ENCODE measurements at places on chromosomes 6 and 20.
A peak's percentile ranks its signal among the peaks of the same experiment; 100 is the strongest.

- no peak for DNase-seq
These were observed 113.5 kb downstream of the EPM2A start for GRCh38 chr6:145621776-145622175.

DNA sequence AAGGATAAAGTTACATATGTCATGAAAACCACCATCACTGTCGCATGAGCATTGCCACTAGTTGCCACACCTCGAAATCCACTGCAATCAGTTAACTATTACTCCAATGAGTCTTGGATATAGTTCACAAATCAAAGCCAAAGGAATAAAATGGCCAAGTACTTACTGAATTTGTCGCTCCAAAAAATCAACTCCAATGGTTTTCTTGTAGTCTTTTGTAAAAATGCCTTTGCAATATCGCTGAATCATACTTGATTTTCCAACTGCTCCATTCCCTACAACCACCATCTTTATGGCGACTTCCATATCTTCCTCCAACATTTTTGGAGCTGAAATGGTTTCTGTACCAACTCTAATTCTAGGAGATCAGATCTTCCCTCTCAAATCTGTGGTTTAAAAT, 12.0 kb downstream of the RAB23 start:
- no peak for DNase-seq

- DNase-seq = peak; percentile 76
These were observed 106.6 kb downstream of the TRIM27 start for GRCh38 chr6:28816909-28817807.

GRCh38 chr6:53795340-53795701, 516 bp downstream of the LRRC1 start:
- no peak for DNase-seq

DNA sequence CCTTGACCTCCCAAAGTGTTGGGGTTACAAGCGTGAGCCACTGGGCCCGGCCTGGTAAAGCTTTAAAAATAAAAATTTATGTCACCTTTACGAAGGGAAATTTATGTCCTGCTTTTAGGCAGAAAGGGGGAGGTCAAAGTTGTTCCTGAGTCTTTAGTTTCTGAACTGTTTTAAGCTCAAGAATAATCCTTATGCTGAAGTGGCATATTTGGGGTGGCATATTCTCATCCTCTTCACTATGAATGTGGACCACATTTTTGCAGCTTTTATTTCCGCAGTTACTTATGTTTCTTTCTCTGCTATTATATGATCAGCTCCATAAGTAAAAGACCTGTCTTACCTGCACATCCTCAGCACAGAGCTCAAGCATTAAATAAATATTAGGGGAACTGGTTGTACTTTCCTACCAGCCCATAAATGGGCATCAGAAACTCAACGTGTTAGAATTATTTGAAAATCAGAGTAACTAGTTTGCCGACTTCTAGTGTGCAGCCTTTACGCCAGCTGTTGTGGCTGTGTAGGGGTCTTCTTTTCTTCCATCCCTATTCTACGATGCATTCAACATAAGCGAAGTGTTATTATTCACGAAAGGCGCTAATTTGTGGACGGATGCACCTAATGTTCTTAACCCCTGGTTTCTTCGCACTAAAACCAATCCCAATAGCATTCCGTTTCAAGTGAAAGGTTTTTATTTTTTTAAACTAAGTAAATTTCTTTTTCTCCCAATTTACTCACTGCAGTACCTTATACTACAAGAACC, 867 bp upstream of the AKAP7 start:
- DNase-seq = no peak

- no peak for DNase-seq
These were observed 2.9 kb downstream of the STX11 start for GRCh38 chr6:144153260-144153659.

- no peak for DNase-seq
These were observed 26.1 kb upstream of the RIPOR2 start for GRCh38 chr6:24961852-24962251.

GRCh38 chr6:126172131-126172530, 167.8 kb upstream of the CENPW start:
- DNase-seq = no peak

DNA sequence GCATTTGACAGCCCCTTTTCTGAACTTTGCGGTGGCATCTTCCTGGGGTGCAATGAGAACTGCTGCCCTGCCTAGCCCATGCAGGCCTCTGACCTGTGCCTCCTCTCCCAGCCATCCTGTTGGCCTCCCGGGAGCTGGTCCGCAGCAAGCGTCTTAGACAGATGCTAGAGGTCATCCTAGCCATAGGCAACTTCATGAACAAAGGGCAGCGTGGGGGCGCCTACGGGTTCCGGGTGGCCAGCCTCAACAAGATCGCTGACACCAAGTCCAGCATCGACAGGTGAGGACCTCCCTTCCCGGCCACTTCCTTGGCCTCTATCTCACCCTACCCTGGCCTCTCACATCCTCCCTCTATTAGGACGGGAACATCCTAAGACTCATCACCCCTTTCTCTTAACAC, 37.6 kb downstream of the MOCS1 start:
- DNase-seq = no peak

DNA sequence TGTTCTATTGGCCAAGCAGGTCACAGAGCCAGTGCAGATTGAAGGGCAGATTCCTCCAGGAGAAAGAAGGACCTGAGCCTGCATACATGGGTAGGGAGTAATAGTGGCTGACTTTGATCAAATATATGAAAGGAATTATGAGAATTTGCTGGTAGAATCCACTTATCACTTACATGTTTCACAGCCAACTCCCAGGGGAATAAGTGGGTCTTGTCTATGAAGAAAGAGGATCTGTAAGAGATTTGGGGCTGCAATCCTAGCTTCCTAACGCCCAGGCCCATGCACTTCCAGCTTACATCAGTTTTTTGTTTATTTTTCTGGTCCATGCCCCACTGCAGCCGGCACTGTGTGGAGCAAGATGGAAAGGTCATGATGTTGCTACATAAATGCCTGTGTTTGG, 107.9 kb upstream of the SYNDIG1 start:
- DNase-seq = no peak

GRCh38 chr20:50279988-50280850, 89.6 kb downstream of the CEBPB start:
- DNase-seq = no peak

GRCh38 chr6:122678841-122679240, 68.6 kb downstream of the PKIB start:
- DNase-seq = no peak

DNA sequence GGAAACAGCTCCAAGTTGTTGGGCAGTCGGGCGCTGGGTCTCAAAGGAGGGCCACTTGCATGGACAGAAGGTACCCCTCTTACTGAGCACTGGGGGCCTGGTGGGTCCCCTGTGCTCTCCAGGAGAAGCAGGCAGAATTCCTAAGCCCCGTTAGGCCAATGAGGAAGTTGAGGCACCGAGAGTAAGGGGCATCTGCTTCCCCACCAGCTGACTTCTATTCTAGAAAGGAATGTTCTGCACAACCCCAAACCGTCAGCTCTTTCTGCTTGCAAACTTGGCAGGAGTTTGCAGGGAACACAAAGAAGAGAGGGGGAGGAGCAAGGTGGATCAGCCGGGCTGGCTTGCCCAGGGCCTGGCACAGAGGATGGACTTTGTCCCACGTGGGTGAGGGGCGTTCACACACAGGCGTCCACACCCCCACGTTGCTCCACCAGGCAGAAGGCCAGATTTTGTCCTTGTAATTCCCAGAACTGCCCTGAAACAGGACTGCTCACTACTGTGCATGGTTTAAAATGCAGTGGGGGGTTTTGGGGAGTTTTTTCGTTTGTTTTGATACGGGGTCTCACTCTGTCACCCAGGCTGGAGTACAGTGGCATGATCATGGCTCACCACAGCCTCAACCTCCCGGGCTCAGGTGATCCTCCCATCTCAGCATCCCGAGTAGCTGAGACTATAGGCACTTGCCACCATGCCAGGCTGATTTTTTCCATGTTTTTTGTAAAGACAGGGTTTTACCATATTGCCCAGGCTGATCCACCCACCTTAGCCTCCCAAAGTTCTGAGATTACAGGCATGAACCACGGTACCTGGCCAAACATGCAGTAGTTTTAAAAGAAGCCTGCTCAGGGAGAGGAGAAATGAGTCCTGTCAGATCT, 93.3 kb downstream of the SNX5 start:
- no peak for DNase-seq

GRCh38 chr20:40961686-40962640, 66.7 kb upstream of the TOP1 start:
- no peak for DNase-seq

DNA sequence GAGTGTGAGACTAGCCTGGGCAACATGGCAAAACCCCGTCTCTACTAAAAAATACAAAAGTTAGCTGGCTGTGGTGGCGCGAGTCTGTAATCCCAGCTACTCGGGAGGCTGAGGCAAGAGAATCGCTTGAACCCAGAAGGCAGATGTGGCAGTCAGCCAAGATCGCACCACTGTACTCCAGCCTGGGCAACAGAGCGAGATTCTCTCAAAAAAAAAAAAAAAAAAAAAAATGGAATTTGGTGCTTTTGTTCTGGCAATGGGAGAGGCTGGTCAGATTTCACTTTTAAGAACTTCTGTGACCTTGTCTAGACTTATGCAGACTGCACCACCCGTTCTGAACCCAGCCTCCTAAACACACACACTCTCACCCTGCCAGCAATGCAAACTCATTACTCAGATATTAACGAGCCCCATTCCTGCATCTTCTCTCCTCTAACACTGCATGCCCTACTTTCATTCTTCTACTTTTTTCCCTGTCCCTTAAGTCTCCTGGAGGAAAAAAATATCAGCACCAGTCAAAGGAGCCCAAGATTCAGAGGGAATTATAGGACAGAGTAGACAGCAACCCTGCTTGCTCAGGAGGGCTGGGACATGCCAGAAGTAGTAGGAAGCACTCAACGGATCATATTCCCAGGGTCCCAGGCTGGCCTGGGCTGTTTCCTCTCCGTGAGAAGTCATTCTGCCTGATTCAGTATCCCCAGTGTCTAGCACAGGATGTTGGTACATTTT, 4.4 kb downstream of the MOCS1 start:
- DNase-seq = no peak

- DNase-seq = no peak
These were observed 26.0 kb upstream of the KIF16B start for GRCh38 chr20:16599257-16599656.

- DNase-seq = no peak
These were observed 4.8 kb upstream of the NTSR1 start for GRCh38 chr20:62703853-62704228.

DNA sequence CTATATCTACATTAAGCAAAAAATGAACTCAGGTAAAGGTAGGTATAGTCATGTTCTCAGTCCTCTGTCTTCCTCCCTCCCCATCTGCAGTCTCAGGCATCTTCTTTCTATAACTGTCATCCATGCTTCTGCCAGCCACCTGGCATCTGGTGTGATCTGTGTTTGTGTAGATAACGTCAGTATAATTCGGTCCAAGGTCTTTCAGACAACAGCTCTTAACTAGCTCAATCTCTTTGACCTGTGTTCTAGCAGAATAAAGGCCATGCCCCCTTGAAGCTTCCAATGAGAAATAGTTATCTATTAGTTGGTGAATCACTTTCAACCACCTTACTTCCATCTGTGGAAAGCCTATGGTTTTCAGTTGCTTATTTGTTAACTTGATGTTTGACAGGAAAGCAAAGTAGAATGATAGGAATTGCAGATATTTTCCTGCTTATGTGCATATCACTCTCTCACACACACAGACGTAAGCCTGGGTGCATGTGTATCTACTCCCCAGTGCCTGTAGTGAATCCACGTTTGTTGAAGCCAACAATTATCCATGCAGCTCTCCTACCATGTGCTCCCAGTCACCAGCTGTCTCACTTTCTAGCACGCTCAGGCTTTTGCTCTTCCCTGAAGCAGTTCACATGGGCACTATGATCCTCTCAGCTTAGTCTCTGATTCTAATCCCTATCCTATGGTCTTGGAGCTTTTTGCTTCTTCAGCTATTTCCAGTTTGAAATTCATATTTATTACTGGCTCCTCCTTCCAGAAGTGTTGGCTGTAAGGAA, 433.7 kb upstream of the MANEA start:
- no peak for DNase-seq

DNA sequence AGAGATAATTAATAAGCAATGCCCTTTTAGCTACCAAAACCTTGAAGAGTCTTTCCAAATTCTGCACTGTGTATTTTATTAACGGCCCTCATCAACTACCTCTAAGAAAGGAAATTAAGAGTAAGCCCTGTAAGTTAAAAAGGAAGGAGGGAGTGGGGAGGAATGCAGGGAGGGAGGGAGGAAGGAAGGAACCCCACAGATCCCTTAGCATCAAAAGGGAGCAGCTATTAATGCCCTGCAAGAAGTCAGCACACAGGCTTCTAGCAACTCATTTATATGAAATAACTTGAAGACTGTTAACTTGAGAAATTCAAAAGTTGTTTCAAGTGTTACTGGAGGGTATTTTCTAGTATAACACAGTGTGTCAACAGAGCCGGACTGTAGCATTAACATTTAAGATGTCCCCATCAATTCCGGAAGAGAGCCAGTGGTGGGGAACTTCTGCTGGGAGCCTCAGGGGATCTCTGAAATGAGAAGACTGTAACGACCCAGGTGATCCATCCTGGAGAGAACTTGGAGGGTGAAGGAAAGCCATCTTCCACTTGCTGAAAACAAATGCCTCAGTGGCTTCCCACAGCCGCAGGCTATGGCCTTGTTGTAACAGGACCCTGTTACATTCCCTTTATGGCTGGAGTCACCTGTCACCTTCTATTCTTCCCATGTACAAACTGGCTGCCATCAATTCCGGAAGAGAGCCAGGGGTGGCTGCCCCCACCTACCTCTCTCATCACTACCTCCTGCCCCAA, 33.2 kb downstream of the SLC22A23 start:
- no peak for DNase-seq

DNA sequence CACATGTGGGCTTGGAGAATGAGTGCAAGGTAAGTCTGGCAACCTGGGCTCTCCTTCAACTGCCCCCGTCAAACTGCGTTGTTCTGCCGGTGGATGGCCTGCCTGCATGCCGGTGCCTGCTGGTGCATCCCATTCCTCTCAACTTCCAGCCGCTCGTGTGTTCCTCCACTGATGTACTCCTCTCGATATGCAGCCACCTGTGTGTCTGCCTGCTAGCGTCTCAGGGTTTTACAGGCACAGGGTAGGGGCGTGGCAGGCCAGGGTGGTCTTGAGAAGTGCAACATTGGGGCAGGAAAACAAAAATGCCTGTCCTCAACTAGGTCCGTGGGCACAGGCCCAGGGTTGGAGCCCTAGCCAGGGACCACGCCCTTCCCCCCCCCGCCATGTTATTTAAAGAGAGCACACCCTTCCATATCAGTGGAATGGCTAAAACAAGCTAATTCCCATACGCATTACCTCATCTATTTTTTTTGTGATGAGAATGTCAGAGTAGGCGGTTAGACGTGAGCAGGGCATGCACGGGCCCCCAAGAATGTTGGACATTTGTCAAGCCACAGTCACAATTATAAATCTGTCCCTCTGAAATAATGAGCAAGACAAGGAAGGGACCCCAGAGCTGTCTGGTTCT, 33.2 kb downstream of the SERPINB6 start:
- DNase-seq = no peak

Data from WTC11 (cell line).